Suprapubic skin (tissue), 4 donors: ENCODE measurements at places on chromosomes 3 and 15.

- DNase-seq, result no peak
Measured at GRCh38 chr15:36251450-36251849, 328.0 kb upstream of the CDIN1 start.

DNA sequence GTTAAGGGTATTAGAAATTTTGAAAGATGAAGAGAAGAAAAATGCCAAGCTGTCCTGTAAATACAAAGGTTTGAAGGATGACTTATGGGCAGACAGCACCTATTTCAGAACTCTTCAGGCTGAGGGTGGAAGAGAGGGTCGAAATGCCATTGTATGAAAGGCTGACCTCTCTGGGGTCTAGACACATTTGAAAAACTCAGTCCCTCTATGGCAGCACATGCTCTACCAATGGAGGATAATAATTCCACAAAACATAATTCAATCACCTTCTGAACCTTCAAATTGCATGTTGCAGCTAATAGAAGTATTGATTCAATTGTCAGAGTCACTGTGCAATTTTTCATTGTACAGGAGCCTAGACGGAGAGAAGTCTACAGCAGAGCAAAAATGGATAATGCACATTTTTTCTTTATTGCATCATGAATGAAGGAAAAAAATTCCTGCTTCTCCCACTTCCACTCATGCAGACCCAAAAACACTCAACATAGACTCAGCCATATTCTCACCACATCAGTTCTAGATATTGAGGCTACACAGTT, 569.1 kb downstream of the TBL1XR1 start:
- DNase-seq, result no peak

GRCh38 chr3:136277115-136277514, 27.0 kb downstream of the PCCB start:
- DNase-seq, result no peak

DNA sequence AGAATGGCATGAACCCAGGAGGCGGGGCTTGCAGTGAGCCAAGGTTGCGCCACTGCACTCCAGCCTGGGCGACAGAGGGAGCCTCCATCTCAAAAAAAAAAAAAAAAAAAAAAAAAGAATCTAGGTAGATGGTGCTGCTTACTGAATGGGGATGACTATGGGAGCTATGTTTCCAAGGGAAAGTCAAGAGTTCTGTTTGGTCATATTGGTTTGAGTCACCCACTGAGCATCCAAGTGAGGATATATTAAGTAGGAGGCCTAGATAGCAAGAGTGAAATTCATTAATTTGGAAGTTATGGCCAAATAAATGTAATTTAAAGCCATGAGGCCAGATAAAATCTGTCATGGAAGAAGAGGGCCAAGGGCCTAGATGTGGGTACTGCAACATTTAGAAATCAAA, 9.0 kb upstream of the UACA start:
- DNase-seq, result no peak

DNA sequence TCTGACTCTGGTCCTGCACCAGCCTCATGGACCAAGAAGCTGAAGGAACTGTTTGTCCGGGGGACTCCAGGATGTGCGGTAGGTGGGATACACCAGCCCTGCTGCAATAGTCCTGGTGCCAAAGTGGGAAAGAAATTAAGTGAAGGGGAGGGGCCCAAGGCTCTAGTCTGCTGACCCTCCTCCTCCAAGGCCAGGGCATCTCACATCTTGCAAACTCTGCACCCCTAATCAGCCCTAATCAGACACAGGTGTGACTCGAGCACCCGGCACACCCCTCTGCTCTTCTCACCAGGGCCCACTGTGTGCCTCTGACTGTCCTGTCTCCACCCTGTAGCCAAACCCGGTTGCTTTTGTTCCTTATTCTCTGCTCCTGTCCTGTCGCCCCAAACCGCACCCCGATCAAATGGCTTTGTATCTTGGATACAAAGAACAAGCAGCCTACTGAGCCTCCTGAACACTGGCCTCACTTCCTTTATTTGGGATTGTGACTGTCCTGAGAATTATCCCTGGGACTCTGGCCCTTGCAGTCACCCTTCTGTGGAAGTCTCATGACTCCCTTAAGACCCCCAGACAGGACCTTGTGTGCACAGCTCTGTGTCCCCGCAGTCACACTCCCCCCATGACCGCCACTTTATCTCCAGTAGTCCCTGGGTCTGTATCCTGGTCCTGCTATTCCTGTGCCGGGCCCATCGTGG, 26.7 kb upstream of the SLC41A3 start:
- peak; percentile 38 for DNase-seq

GRCh38 chr3:37646865-37647264, 214.8 kb upstream of the CTDSPL start:
- no peak for DNase-seq

DNA sequence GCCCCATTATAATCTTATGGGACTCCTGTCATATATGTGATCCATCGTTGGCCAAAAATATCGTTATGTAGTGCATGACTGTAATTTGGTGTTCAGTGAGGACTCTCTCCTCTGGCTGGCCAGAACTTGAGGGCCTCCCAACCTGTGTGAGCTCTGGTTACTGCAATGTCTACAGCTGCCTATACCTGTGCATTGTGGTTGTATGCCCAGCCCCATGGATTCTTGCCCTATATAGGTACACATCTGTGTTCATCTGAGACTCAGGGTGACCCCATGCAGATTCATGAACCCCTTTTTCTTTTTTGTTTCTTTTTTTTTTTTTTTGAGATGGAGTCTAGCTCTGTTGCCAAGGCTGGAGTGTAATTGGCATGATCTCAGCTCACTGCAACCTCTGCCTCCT, 32.6 kb upstream of the KLF13 start:
- no peak for DNase-seq

DNA sequence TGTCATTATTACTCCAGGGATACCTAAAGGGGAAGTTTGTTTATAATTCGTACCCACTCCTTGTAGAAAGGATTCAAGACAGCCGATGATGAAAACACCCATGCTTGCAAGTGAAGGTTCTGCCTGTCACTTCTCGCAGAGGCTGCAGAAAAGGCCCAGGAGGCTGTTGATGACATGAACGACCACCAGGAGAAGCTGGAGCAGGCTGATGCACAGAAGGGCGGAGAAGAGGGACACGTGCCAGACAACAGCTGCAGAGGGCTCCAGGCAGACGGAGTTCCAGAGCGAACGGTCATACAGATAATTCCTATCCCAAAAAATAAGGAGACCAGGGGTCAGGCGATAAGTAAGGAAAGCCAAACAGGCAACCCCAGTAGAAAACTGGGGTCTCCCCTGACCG, 5.7 kb upstream of the DYNLT2B start:
- DNase-seq, result no peak

DNA sequence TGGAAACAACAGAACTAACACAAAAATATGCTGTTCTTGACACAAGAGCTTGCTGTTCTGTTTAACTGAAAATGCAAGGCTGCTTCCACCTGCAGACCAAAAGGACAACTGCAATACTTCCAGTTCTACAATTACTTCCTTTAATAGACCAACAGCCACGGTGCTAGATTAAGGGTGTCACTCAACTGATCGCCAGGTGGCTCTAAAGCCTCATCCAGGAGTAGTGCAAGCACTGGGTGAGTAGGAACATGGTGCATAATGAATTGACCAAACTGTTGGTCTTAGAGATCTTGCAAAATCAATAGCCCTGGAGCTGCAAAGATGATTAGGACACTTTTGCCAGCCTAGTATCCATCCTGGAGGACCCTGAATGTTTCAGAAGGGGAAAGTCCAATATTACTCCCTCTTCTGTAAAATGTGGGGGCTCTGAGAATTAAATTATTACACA, 3.6 kb upstream of the CLDN16 start:
- no peak for DNase-seq

DNA sequence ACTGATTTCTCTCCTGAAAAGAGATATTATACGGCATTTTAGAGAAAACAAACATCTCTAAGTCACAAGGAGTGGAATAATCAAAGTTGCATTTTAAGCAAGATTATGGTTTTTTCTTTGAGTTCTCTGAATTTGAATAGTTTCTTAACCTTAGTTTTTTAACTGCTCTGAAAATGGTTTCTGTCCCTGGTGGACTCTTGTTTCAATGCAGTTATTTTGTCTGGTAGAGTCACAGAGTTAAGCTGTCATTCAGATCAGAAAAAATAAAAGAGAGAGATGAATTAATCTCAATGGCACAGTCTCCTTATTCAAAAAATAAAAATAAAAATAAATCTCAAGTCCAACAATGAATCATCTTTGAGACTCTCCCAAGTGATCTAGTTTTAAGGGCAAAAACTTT, 19.0 kb downstream of the AGTR1 start:
- no peak for DNase-seq

DNA sequence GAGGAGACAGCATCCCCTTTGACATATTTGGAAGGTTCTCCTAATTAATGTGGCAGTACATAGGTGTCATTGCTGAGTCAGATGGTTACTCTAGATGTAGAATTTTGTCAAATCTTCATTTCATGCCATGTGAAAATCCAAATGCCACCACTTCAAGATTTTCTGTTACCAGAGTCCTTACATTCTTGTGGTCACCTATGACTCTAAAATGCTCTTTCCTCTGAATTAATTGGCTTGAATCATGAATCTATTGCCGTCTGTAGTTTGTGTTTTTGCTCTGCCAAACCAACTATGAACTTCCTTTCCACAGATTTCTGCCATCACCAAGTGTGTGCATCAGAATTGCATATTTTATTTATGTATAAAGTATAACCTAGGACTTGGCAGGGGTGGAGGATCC, 269.4 kb upstream of the ZPLD1 start:
- no peak for DNase-seq

GRCh38 chr15:36344887-36345286, 234.5 kb upstream of the CDIN1 start:
- no peak for DNase-seq
